ENCODE measurements at places on chromosomes 6 and 20.

DNA sequence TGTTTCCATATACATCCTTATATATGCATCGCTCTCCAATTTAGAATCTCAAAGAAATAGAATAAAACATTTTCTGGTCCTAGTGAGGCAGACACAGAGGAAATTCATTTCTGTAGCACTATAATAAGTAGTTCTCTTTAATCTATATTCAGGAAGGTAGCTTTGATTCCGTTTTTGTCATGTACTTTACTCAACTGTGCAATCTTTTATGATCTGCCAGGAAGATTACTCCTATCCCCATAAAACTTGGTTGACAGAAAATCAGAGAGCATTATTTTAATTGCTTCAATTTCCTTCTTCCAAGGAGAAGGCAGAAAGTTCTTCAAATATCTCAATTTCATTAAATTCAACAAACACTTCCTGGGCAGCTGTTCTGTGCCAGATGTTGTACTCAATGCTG lies 10.6 kb upstream of the CLIC5 start:
- no peak for DNase-seq

DNA sequence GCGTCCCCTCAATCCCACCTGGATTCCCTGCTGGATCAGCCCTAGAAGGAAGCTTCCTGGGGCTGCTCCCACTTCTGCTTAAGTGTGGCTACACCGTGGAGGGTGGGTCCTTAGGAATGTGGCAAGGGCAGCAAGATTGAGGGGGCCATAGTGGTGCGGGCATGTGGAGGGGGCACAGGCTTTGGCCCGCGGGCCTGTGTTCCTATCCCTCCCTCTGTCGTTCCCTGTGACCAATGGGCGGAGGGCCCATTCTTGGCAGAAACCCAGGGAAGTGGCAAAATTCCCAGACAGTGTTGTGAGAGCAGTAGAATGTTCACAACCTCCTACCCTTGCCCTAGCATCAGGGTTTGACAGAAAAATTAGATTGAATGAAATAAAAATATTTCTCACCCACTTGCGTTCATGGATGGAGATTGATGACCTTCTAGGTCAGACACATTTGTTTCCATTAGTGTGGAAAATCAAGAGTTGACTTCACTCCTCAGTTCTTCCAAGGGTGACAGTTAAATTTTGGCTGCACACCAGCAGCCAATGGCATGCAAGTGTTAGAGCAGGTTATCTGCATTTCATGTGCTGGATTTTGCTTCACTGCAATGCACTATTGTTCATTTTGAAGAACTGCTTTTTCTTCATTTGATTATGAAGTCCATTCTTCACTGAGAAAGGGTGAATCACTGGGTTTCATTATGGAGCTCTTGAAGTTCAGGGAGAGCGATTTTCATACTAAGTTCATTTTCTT lies 49.3 kb upstream of the AHI1 start:
- DNase-seq = no peak

DNA sequence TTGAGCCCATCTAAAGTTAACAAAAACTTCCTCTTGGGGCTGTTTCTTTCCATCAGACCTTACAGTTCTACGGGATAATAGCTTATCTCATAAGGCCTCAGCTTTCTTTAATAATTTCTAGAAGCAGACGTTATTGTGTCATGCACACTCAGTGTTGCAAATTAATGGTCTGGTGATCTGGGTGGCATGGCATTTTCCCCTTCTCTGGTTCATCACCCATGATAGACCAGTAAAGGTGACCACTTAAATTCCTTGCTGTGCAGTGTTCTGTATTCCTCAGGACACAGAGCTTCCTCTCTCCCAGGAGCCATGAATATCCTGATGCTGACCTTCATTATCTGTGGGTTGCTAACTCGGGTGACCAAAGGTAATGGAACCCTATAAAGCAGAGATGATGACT lies at the start of gene DEFB125:
Gene DEFB125 (plus strand): TSS at position 272 of the 400 bp plus-strand sequence. CDS start 38 bp downstream, at position 310.
- DNase-seq = no peak

- DNase-seq = no peak
Measured at GRCh38 chr20:37261714-37262113, at the start of gene GHRH. GHRH (minus strand) TSS chr20:37261814; CDS start chr20:37256889, 4,925 bp downstream.

DNA sequence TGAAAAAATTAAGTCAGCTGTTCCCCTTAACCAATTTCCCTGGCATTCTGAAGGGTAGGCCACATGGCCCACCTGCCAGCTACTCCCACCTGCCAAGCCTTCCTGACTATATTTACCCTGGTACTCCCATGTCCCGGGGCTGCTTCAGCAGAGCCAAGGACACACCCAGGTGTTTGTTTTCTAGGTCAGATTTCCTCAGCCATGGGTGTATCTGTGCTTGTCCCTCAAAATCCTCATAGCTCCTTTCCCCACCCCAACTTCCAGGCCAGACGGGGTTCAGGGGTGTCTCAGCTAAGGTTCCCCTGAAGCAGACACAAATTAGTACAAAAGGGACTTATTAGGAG lies 139.4 kb upstream of the CDYL start:
- no peak for DNase-seq

- no peak for DNase-seq
Measured at GRCh38 chr6:150517175-150517574, 82.5 kb upstream of the PLEKHG1 start.

DNA sequence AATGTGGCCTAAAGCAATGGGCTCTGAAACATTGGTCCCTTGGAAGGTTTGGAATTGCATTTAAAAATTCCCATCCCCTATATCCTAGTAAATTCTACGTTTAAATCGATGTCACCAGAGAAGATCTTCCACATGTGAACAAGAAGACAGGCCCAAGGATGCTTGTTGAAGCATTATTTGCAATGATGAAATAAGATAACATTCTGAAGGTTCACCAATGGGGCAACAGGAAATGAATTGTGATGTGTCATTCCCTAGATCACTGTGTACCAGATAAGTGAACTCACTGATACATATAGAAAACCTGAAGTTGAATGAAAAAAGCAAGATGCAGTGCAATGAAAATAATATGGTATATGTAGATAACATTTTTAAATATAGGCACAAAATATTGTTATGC lies 464.3 kb upstream of the BTBD3 start:
- no peak for DNase-seq

DNA sequence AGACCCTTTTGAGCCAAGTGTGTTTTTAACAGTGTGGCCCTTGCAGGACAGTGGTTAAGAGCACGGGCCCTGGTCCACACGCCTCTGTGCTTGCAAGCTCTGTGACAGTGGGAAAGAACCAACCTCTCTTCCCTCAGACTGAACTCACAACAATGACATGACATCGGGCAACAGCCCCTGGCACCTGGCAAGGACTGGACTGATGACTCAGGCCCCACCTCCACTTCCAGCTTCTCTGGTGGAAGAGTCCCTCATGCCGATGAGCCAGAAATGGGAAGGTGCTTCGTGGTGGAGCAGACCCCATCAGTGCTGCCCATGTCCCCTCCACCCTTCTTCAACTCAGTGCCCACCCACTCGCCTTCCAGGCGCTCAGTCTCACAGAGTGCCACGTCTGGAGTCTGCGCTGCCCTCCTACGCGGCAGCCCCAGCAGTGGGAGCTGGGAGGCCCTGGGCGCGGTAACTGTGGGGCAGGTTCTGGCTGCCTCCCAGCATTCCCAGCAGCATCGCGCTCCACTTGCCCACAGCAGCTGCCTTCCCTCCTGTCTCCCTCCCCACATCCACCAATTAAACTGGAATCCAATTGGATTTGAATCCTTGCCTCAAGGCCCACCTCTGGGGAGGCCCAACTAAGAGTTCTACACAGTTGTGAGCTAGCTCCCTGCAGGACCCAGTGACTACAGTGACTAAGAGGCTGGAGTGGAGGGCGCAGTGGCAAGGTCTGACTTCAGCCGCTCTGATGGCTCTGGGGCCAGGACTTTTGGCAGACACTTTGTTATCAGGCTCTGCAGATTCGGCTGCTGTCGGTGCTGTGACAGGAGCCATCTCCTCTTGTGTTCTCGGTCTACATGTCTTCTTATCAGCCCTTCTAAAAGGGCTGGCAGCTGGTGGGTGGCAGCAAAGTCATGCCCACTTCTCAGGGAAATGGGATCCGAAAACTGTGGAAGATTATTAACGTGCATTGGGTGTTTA lies 156.8 kb upstream of the MLN start:
- no peak for DNase-seq

DNA sequence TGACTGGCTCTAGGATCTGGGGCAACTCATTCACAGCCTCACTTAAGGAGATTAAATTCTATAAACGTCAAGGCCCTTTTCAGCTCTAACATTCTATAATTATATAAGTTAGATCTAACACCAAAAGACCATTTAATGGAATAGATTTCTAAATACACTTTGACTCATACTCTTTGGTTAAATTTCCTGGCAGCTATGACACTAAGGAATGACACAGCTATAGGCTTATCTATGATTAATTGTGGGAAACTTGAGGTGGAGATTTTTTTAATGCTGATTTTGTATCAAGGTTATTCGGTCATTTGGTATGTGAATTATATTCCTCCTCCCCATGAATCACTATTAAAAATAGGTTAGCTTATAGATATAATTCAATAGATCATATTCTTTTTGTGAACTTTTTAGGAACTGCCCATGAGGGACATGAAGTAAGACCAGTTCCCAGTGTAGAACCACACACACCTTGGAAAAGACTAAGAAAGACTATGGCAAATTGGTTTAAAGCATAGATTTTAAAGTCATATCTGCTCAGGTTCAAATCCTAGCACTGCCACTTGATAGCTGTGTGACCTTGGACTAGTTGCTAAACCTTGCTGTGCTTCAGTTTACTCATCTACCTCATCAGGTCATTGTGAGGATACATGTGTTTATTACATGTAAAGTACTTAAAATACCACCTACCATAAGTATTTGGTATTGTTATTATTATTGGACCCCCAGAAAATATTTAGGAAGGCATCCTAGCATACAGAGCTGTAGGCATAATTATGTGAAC lies 116.0 kb downstream of the CRYBG1 start:
- no peak for DNase-seq

GRCh38 chr20:17345321-17345720 lies 118.5 kb downstream of the PCSK2 start:
- no peak for DNase-seq

DNA sequence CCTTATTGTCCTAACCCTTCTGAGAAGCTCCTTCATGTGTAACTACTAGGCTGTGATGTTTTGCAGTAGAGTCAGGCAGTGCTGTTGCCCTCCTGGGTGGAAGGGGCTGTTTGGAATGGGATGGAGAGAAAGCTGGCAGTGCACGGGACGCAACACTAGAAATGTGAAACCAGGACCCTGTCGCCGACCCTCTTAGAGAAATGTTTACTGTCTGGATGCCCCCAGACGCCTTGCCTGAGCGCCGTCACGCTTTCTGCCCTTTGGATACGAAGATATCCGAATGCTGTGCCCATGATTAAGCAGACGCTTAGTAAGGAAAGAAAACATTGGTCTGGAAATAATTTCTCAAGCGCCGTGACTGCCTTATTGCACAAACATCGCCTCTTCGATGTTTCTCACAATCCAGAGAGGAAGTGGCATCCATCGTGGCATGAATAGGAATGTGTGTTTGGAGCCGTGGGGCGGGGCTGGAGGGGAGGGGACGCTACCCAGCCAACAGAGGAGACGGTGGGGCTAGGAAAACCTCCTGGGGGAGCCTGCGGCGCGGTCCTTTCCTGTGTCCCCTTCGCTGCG lies 661 bp upstream of the PPP1R14C start:
- no peak for DNase-seq

DNA sequence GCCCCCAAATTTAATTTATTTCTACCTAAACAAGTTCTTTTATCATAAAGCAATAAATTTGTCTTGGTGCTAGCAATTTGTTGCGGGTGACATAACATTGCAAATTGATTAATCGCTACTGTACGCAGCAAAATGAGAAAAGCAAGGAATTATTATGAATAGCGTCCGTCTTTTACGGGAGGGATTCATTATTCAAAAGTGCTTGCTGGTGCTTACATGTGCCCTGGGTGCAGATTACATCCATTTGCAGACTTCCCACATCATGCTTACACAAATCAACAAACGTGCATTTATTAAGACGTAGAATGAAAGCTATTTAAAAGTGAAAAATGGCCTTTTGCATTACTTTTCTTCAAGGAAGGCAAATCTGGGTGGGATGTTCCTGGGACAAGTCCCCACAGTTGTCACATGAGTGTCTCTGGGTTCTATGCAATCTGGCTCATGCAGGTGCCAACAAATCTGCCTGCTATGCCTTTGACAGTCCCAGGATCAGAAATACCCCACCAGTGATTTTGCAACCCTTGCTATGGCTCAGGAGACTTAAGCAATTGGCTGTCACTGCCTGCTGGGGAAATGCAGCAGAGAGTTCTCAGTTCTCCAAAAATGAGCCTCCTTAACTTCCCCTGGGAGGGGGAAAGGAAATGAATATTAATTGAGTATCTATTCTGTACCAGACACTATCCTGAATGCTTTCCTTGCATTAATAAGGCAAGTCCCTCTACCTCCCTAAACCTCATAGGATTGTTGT lies 30.1 kb upstream of the MAFB start:
- no peak for DNase-seq

- DNase-seq = no peak
Measured at GRCh38 chr6:159112714-159113113, 56.5 kb upstream of the FNDC1 start.

DNA sequence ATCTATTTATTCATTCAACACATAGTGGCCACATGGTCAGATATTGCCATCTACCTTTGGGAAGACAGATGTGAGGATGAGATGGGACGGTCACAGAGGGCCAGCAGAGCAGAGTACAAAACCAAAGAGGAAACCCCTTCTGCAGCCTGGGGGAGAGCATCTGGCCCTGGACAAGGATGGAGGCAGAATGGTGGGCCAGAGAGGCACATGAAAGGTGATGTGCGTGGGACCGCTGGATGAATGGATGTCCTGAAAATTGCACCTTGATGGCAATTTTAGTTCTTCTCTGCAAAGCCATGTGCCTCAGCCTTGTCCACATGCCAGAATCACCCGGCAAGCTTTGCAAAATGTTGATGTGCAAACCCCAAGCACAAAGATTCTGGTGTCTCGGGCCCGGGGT lies 77.4 kb upstream of the CD93 start:
- DNase-seq = no peak

- DNase-seq = no peak
Measured at GRCh38 chr20:50110141-50111047, 2.6 kb downstream of the UBE2V1 start.

DNA sequence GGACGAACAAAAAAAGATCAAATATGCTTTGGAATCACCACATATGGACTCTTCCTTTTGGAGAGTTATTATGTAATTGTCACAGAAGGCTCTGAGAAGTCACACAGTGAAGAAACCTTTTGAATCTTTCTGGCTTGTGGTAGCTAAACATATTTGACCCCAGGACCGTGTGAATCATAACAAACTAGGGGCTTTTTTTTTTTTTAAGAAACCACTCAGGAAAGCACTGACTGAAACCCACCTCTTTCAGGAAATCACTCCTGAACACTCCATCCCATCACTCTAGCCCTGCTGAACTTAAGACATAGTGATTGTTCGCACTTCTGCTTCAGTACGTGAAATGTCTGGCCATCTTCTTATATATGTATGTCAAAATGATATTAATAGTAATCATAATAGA lies 495.9 kb upstream of the ARID1B start:
- no peak for DNase-seq

- peak; percentile 11 for DNase-seq
Measured at GRCh38 chr6:42726485-42727086, 4.2 kb upstream of the PRPH2 start.

DNA sequence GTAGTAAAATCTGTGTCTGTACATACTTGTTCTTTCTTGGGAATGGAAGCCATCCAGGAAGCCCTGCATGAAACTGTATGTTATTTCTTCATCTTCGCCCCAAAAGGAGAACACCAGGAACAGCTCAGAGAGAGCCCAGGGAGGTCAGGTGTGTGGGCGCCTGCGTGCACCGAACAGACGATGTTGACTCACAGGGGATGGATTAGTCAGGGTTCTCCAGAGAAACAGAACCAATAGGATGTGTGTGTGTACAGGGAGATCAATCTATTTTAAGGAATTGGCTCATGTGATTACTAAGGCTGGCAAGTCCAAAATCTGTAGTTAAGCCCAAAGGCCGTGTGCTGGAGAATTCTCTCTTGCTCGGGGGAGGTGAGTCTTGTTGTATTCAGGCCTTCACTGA lies 45.7 kb downstream of the RNASET2 start:
- DNase-seq = no peak
